ENCODE measurements at places on chromosomes 5 and 9. TPM values are rescaled to one million over a fixed set of nuclear protein-coding genes. Genes with fewer than 3 reads are reported as not detected.

The IL31RA gene
- total RNA-seq: 1.0 TPM

The ANKRD18B gene
- 13.8 TPM for total RNA-seq

The STC2 gene
- 41.0 TPM for total RNA-seq

The ERAP2 gene
- 184 TPM for total RNA-seq

The LHFPL2 gene
- 25.7 TPM for total RNA-seq

The SCGB3A2 gene
- total RNA-seq: not detected

The PCDHA11 gene
- 5.4 TPM for total RNA-seq
